ENCODE measurements at places on chromosomes 16 and 17.

DNA sequence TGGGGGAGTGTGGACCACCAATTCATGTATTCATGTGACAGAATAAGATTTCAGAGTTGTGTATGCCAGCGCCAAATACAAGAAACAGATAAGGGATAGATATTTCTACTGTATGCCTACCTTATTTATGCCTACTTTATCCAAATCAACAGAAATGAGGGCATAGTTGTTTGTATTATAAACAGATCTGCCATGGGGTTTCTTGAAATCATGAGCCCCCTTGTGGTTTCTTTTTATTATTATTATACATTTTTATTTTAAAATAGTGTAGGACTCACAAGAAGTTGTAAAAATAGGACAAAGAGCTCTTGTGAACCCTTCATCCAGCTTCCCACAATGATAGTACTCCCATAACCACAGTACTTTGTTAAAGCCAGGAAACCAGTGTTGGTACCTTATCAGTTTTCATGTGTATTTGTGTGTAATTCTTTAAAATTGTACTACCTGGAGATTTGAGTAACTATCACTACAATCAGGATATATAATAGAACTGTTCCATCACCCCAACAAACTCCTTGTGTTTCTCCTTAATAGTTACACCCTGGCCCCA is 229.4 kb downstream of the CCDC182 start:
- no peak for DNase-seq

- DNase-seq = no peak
These were observed 104.3 kb downstream of the PHKB start for GRCh38 chr16:47565454-47565853.

DNA sequence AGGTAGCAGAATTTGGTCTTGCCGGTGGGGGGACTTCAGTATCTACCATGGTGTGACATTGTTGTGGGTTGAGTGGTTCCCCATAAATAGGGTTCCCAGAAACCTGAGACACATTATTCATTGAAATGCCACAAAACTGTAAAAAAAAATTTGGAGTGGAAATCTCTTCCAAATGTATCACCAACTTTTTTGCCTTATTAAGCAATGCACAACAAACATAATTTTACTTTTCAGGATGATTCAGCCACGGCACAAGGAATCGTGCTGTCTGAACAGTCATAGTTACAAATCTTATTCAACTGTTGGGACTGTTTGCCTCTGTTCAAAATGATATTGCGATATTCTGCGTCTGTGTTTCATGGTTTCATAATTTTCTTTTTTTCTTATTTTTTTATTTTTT is 181.2 kb downstream of the NTN1 start:
- no peak for DNase-seq

GRCh38 chr16:82481455-82481854 is 145.3 kb upstream of the CDH13 start:
- no peak for DNase-seq

DNA sequence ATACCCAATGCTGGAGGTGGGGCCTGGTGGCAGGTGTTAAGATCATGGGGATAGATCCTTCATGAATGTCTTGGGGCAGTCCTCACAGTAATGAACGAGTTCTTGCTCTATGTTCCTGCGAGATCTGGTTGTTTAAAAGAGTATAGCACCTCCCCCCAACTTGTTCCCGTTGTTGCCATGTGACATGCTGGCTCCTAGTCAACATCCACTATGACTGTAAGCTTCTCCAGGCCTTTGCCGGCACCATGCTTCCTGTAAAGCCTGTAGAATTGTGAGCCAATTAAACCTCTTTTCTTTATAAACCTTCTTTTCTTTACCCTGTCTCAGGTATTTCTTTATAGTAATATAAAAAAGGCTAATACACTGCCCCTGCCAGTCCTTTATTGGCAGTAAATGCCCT is 33.3 kb downstream of the RANBP10 start:
- DNase-seq = no peak

- no peak for DNase-seq
These were observed 26.0 kb downstream of the TRIM25 start for GRCh38 chr17:56887552-56888467.

- DNase-seq = no peak
These were observed 11.6 kb upstream of the GAA start for GRCh38 chr17:80089762-80090161.

- DNase-seq = no peak
These were observed 25.3 kb downstream of the MEOX1 start for GRCh38 chr17:43636426-43636825.

All from NCI-H510A treated with DMSO at 0.1 percent for 48 hours (cell line).